Left lung (tissue), 14 donors: ENCODE measurements at places on chromosomes 12 and 14. TPM values are rescaled to one million over a fixed set of nuclear protein-coding genes. Genes with fewer than 3 reads are reported as not detected.

The KRT4 gene
- 9.4 TPM for total RNA-seq

The INSM2 gene
- not detected for total RNA-seq

The KLRG1 gene
- total RNA-seq = 2.0 TPM

The MANSC1 gene
- 24.7 TPM for total RNA-seq

The EXOC3L4 gene
- 3.0 TPM for total RNA-seq

The ADSS1 gene
- 5.3 TPM for total RNA-seq

The POTEG gene
- total RNA-seq = not detected

- no peaks in the 10 kb centered on the region for H3K27me3 ChIP-seq
- no peaks in the 10 kb centered on the region for H3K36me3 ChIP-seq
- no peak overlapping the region for H3K27ac ChIP-seq
- DNase-seq = peak; percentile 33
- H3K4me3 ChIP-seq = no peak overlapping the region
Observed at GRCh38 chr12:41514021-41514777, 326.1 kb downstream of the PDZRN4 start.

DNA sequence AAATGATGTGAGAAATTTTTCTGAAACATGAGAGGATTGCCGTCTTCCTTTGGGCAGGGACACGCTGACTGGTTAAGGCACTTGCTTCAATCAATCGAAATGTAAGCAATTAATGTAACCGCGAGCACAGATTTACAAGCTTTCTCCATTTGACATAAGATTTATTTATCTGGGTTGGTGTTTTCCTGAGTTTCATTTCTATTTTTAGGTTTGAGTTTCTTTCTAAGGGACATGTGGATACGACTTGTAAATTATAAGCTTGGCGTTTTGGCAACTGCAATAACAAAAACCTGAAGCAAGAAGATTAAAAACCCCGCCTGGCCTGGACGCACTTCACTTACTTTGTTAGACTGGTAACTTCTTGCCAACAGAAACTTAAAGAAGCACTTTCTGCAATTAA, 20.3 kb upstream of the SINHCAF start:
- H3K36me3 ChIP-seq = no peaks in the 10 kb centered on the region
- H3K27me3 ChIP-seq = no peaks in the 10 kb centered on the region
- no peak for DNase-seq
- H3K4me3 ChIP-seq = no peak overlapping the region
- no peak overlapping the region for H3K27ac ChIP-seq

DNA sequence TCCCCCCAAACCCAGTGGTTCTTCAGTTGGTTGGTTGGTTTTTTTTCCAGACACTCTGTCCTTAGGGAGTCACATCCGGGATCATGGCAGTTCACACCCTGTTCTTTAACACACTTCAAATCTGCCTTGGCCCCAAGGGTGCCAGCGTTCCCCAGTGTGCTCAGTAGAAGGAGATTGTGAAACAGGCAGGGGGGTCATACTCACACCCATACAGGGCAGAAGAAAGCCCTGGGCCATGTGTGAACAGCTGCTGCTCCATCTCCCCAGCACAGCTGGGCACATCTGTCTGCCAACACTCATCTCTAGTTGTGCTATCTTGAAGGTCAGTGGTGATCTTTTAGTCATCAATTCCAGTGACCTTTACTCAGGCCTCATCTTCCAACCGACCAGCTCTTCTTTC, 64.4 kb upstream of the FUT8 start:
- peaks cover 5% of the 10 kb centered on the region for H3K4me1 ChIP-seq
- H3K36me3 ChIP-seq = no peaks in the 10 kb centered on the region
- no peak overlapping the region for H3K4me3 ChIP-seq
- H3K27me3 ChIP-seq = no peaks in the 10 kb centered on the region
- DNase-seq = no peak
- H3K27ac ChIP-seq = no peak overlapping the region

DNA sequence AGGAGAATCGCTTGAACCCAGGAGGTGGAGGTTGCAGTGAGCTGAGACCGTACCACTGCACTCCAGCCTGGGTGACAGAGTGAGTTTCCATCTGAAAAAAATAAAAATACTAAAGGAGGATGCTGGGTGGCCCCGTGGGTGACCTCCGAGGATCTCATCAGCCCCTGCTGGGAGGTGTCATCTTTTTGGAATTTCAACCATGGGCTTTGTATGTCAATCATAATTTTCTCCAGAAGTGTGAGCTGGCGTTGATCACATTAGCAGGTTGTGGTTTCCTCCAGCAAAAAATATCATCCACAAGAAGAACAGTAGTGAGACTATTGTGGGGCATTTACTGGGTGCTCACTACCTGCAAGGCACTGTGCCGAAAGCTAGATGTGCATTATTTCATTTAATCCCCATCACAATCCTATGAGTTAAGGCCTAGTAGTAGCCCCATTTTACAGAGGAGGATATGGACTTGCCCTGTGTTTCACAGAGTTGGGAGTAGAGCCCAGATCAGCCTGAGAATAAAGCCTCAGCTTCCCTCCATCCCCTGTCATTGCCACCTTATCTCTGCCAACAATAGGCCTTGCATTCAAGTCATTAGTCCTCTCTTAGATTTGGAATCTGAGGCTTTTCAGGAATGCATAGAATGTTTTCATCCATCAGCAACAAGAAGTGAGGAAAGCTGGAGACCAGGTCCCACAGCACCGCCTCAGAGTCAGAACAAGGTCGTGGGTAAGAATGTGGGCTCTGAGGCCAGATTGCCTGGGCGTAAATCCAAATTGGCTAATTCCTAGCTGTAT, 39.8 kb downstream of the SVOP start:
- no peak overlapping the region for H3K4me3 ChIP-seq
- no peak for DNase-seq
- no peaks in the 10 kb centered on the region for H3K36me3 ChIP-seq
- H3K4me1 ChIP-seq = no peaks in the 10 kb centered on the region
- H3K27me3 ChIP-seq = no peaks in the 10 kb centered on the region
- H3K27ac ChIP-seq = no peak overlapping the region

DNA sequence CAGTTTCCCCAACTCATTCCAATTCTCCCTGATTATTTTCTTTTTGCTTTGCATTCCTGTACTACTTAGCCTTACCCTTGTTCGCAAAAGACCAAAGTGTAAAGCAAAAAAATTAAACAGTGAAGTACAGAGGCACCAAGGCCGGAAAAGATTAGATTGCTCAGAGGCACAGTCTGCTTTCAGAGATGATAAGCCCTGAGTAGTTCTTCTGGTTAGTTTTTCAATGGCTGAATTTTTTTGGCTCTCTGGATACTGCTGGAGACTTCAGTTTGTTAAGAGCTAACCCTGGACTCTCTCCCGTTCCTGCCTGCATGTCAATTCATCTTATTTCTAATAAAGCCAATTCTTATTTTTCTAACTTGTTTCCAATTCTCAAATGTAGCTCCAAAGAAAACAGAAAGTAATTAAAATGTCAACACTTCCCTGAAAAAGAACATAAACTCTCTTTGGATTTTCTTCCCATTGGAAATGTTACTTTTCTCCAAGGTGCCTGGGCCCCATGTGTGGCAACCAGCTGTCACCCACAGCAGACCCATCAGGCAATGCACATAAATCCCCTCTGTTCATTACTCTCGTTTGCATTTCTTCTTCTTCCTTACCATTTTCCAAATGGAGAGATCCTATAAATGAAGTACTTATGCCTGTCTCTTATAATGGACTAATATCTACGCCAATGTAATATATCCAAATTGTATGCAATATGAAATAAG, 142.8 kb downstream of the BTG1 start:
- DNase-seq = no peak
- H3K36me3 ChIP-seq = no peaks in the 10 kb centered on the region
- no peak overlapping the region for H3K27ac ChIP-seq

- DNase-seq = no peak
- H3K27ac ChIP-seq = no peak overlapping the region
- H3K36me3 ChIP-seq = no peaks in the 10 kb centered on the region
- peaks cover 24% of the 10 kb centered on the region for H3K27me3 ChIP-seq
- H3K4me3 ChIP-seq = no peak overlapping the region
Observed at GRCh38 chr12:65615118-65615517, 209.2 kb upstream of the HMGA2 start.

- H3K36me3 ChIP-seq = no peaks in the 10 kb centered on the region
- H3K4me1 ChIP-seq = no peaks in the 10 kb centered on the region
- H3K4me3 ChIP-seq = no peak overlapping the region
Observed at GRCh38 chr14:36747411-36748184, 85.9 kb downstream of the PAX9 start.

- H3K4me1 ChIP-seq = peaks cover 6% of the 10 kb centered on the region
- peak overlapping the region; percentile 78 for H3K27ac ChIP-seq
- peak; percentile 91 for DNase-seq
- no peaks in the 10 kb centered on the region for H3K27me3 ChIP-seq
- H3K4me3 ChIP-seq = no peak overlapping the region
Observed at GRCh38 chr14:103576371-103577024, 13.7 kb downstream of the COA8 start.

GRCh38 chr12:117109943-117110635, 10.9 kb upstream of the TESC start:
- no peak overlapping the region for H3K27ac ChIP-seq
- H3K27me3 ChIP-seq = peaks cover 6% of the 10 kb centered on the region
- H3K4me1 ChIP-seq = no peaks in the 10 kb centered on the region
